Naive thymus-derived CD8-positive, alpha-beta T cell (primary cell): ENCODE measurements at places on chromosomes 3 and 15. TPM values are rescaled to one million over a fixed set of nuclear protein-coding genes. Genes with fewer than 3 reads are reported as not detected.

DNA sequence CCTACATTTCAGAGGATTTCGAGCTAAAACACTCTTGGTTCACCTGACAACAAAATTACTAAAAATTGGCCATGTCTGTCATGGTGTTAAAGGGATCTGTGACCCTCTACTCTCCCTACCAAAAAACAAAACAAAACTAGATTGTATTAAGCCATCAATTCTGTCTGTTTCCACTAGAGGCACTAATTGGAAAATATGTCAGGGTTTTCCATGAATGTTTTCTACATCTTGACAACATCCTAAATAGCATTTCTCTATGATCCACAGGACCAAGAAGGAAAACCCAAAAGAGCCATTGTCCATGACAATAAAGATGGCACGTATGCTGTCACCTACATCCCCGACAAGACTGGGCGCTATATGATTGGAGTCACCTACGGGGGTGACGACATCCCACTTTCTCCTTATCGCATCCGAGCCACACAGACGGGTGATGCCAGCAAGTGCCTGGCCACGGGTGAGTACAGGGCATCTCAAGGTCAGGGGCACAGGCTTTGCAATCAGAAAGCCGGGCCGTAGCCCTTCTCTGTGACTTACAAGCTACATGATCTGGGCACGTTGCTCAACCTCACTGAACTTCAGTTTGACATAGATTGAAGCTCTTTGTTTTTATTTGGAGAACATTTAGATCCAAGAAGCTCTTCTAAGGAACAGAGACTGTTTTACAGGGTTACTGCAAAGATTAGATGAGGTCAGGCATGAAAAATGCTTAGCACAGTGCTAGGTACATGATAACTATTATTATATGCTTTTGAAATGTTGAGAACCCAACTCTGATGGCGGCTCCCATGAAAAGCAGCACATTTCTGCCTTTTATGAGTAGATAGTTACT lies 74.8 kb downstream of the DNASE1L3 start:
- peaks cover 12% of the 10 kb centered on the region for H3K36me3 ChIP-seq
- H3K27ac ChIP-seq: no peak overlapping the region
- no peak overlapping the region for H3K4me3 ChIP-seq
- peaks cover 5% of the 10 kb centered on the region for H3K4me1 ChIP-seq
- no peaks in the 10 kb centered on the region for H3K27me3 ChIP-seq

DNA sequence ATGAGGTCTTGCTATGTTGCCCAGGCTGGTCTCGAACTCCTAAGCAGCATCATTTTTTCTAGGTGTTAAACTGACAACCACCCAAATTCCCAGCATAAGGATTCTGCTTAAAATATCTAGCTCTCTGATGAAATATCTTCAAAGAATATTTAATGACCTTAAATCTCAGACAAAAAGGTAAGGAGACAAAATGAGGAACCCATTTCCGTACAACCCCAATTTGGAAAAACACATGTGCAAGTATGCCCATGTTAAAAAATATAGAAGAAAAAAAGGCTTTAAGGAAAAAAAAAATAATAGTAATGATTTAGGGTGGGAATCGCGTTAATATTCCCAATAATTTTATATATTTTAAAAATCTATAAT lies 1.4 kb upstream of the SACM1L start:
- H3K27me3 ChIP-seq: peaks cover 3% of the 10 kb centered on the region
- peaks cover 59% of the 10 kb centered on the region for H3K4me1 ChIP-seq
- H3K36me3 ChIP-seq: peaks cover 19% of the 10 kb centered on the region
- peak overlapping the region; percentile 94 for H3K27ac ChIP-seq
- DNase-seq: no peak

The DPH3 gene
- total RNA-seq: 17.2 TPM

The PPCDC gene
- 15.7 TPM for total RNA-seq

- no peaks in the 10 kb centered on the region for H3K4me1 ChIP-seq
- H3K27me3 ChIP-seq: peaks cover 1% of the 10 kb centered on the region
Measured at GRCh38 chr3:148839805-148840204, 12.2 kb downstream of the CPB1 start.

The MUC20 gene
- total RNA-seq: 9.0 TPM
